ENCODE measurements at places on chromosomes 3 and 15. TPM values are rescaled to one million over a fixed set of nuclear protein-coding genes. Genes with fewer than 3 reads are reported as not detected.

Gene ZBTB38
- polyA plus RNA-seq: 24.1 TPM

Gene PRICKLE2
- polyA plus RNA-seq: 4.1 TPM

Gene PCSK6
- polyA plus RNA-seq: 4.6 TPM

Gene TNNC1
- polyA plus RNA-seq: 17.3 TPM

Gene GYG1
- polyA plus RNA-seq: 115 TPM

Gene XYLB
- polyA plus RNA-seq: 1.3 TPM

Gene PEX5L
- 0.02 TPM for polyA plus RNA-seq

Gene CCK
- polyA plus RNA-seq: 1.2 TPM

Gene CGNL1
- polyA plus RNA-seq: 13.0 TPM

Gene CFAP100
- polyA plus RNA-seq: 7.7 TPM

Gene AGBL1
- polyA plus RNA-seq: 0.57 TPM

Gene PDZRN3
- 11.9 TPM for polyA plus RNA-seq

Gene SNX22
- 14.2 TPM for polyA plus RNA-seq

Gene PLA2G4D
- 0.31 TPM for polyA plus RNA-seq

Gene TMIE
- polyA plus RNA-seq: 0.32 TPM

Gene ZXDC
- 12.9 TPM for polyA plus RNA-seq

Gene GADL1
- polyA plus RNA-seq: 0.01 TPM

Gene THPO
- 0.18 TPM for polyA plus RNA-seq

Gene SLC27A2
- polyA plus RNA-seq: 3.5 TPM

Gene SLC22A13
- polyA plus RNA-seq: 0.08 TPM

Gene ISLR2
- 0.31 TPM for polyA plus RNA-seq

Gene SEMA3F
- 53.1 TPM for polyA plus RNA-seq

Gene ROPN1
- not detected for polyA plus RNA-seq

Gene SLC9A9
- 4.7 TPM for polyA plus RNA-seq

Gene IFT80
- 13.1 TPM for polyA plus RNA-seq

Gene RLBP1
- polyA plus RNA-seq: not detected

Gene REC114
- not detected for polyA plus RNA-seq

Gene CD47
- 115 TPM for polyA plus RNA-seq

Gene GOLGA8M
- 0.40 TPM for polyA plus RNA-seq

Gene KBTBD12
- polyA plus RNA-seq: 0.29 TPM

Gene PLSCR2
- polyA plus RNA-seq: 0.33 TPM

Gene ABI3BP
- 33.0 TPM for polyA plus RNA-seq

Gene P2RY12
- polyA plus RNA-seq: 0.16 TPM

Gene RASGRF1
- polyA plus RNA-seq: 28.8 TPM

Gene CCR3
- not detected for polyA plus RNA-seq

Gene SKOR1
- polyA plus RNA-seq: 0.43 TPM

Gene SLC28A1
- polyA plus RNA-seq: not detected

Gene MASP1
- polyA plus RNA-seq: 0.47 TPM

Gene PRTG
- polyA plus RNA-seq: 0.68 TPM

Gene LYZL4
- not detected for polyA plus RNA-seq

Gene B3GALNT1
- 9.9 TPM for polyA plus RNA-seq

Gene SMAD6
- 56.0 TPM for polyA plus RNA-seq

Gene DLEC1
- 5.7 TPM for polyA plus RNA-seq

Gene MYRIP
- 0.83 TPM for polyA plus RNA-seq

Measured in lung (tissue), 17 donors.